ACHN (cell line): ENCODE measurements at places on chromosomes 2 and 18.
A peak's percentile ranks its signal among the peaks of the same experiment; 100 is the strongest.

- DNase-seq = peak; percentile 30
These were observed 76.2 kb downstream of the MAP3K20 start for GRCh38 chr2:173151671-173152401.

GRCh38 chr2:28688818-28689217 is 62.8 kb upstream of the PPP1CB start:
- no peak for DNase-seq

DNA sequence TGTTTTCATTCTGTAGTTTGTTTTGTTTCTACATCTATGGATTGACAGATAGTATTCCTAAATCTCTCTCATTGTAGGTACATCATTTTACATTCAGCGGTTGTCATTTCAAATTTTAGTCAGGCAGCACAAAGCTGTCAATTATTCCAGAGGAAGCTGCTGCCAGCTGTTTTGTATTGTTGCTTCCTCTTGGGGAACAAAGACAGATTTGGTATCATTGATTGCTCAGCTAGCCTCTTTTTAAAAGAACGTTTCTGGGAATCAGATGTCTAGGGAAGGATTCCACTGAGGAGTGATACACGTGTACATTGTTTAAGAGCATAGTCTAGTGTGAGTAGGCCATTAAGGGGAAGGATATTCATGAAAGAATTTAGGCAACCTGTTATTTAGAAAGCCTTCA is 145.8 kb downstream of the AGPS start:
- DNase-seq = no peak

DNA sequence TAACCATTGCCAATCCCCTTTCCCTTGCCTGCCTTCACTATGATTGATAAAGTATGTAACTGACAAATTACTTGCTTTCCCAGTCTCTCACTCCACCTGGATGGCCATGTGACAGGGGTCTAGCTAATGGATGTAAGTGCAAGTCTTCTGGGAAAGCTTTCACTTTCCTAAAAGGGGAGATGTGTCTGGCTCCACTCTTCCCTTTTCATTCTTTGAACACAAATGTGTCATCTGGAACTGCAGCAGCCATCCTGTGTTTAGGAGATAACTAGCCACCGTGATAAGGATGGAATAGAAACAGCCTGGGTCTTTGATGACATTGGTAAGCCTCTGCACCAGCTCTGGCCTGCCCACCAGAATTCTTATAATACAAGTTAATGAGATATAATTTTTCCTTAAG is 38.2 kb downstream of the SNRPD1 start:
- DNase-seq = no peak

DNA sequence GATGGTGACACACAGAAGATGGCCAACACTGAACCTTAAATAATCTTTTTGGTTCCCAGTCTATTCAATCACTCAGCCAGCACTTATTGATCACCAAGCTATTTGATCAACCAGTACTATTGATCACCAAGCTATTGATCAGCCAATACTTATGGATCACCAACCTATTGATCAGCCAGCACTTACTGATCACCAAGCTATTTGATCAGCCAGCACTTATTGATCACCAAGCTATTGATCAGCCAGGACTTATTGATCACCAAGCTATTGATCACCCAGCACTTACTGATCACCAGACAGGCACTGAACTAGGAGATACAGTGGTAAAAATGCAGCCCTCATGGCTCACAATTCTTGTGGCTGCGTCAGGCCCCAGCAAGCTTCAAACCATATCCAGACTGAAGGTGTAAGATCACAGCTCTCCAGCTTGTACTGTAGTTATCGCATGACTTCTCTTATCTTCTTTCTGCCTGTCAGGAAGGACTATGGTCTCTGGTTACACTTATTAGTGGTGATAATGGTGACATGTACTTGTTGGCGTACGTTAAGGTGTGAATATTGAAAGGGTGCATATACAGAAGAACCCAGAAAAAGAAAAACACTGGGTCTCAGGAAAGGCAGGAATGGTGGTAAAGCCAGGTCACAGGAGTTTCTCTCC is 18.4 kb upstream of the B3GNT2 start:
- DNase-seq = no peak

DNA sequence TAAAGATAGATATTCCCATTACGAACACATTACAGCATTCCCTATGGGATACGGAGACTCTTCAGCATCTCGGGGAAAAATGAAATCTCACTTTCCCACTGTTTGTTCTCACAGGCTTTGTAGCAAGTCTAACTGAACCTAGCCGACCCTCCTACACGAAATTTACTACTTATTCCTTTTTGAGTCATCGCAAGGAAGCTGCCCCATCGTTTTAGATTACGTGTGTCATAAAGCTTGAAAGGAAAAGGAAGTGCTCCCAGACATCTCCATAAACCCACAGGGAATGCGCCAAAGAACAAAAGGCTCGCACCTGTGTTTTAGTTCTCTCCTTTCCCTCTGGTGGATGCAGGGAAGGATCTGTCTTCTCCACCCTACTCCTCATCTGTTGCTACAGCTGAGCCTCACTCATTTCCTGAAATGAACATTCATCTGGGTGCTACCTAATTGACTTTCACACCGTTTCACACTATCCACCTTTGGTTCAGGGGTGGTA is 76.2 kb upstream of the STK39 start:
- no peak for DNase-seq

DNA sequence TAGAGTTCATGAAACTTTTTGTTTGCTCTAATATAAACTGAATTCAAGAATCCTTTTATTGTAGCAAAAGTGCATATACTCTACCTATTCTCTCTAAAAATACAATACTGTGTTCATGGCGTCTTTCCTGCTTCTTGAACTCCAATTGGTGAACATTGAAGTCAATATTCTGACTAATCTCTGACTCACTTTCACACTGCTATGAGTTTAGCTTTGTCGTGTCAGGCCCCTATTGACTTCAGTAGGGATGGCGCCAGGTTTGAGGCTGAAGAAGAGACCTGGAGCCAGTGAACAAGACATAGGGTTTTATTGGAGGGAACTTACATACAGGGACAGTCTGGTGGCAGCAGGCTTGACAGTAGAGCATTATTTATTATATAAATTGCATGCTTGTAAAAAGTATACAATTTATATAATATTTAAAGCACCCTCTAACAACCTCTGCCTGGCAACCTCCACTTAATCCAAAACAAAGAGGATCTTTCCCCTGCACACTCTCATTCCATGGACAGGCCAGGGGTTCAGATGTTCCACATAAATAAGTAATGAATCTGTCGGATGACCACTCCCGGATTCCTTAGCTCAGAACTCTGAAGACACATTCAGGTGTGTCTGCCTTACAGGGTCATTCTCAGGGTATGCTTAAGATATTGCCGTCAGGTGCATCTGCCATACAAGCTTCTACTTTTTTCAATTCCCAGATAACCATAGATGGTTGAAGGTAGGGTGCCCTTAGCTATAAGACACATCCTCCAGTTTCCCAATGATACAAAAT is 141.0 kb downstream of the CERS6 start:
- DNase-seq = peak; percentile 20

- peak; percentile 36 for DNase-seq
These were observed 346.7 kb downstream of the RAD51AP2 start for GRCh38 chr2:17171446-17172049.

DNA sequence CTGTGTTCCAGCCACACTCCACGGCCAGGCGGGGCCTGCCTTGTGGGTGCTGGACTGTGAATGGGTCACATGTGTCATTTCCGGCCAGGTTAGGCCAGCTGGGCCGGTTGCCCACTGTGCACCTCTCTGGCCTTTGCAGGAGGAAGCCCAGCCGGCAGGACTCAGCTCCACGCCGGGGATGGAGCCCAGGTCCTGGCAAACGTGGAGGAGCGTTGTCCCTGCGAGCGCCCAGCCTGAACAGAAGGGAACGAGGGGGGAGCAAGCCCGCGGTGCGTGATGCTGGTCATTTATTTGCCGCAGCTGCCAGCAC is 152.9 kb downstream of the PXDN start:
- DNase-seq = no peak
